ENCODE measurements at places on chromosomes 7 and 10. TPM values are rescaled to one million over a fixed set of nuclear protein-coding genes. Genes with fewer than 3 reads are reported as not detected.

DNA sequence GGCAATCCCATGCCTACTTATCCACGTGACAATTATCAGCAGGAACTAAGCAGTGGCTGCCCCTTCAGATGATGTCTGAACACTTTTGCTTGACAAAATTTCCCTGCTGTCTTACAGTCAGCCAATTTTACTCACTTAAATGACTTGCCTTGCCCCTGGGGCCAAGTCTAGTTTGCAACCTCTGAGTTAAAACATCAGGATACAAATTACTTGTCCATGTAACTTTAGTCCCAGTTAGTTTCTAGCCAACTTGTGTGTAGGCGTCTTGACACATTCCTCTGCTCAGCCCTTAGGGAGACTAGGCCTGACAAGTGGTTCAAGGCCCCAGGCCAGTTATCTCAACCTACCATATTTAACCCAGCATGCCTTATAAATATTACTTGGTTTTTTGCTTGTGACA lies 11.6 kb upstream of the TYSND1 start:
- DNase-seq: no peak

- no peak for DNase-seq
These were observed 62.6 kb downstream of the SH2D4B start for GRCh38 chr10:80600256-80600655.

PIP gene
- total RNA-seq: not detected

GSTO2 gene
- total RNA-seq: 0.95 TPM

- no peak for DNase-seq
These were observed 205.7 kb upstream of the IGFBP3 start for GRCh38 chr7:46126675-46127300.

TMEM140 gene
- total RNA-seq: 26.5 TPM

GRCh38 chr7:1501487-1502270 lies 2.5 kb downstream of the INTS1 start:
- no peak for DNase-seq

GRCh38 chr7:2480070-2480408 lies 3.8 kb upstream of the GRIFIN start:
- DNase-seq: no peak

CYP2C18 gene
- not detected for total RNA-seq

KLLN gene
- total RNA-seq: 0.31 TPM

DNA sequence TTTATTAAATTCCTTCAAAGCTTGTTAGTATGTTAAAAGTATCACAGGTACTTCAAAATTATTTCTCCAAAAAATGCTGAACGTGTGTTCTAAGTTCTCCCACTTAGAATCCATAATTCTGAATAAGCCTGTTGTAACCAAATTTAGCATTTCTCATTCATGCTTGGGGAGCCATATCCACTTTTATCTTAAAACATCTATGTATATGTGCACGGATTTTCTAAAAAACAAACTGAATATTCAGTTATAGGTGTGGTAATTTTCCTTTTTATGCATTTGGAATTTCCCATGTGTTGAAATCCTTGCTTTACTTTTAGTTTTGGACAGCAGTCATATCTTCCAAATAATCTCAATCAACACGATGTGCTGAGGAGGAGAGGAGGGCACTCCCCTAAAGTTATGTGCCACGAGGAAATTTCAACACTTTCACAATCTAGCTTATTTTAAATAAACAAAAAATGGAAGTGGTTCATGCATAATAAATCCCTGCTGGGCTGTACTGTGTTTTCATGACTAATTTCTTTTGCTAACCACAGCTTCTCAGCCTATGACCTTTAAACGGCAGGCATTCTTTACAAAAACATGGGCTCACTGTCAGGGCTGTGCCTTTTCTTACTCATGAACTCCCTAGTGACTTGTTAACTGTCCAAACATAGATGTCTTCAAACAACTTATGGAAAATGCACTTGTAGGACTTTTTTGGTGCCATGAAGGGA lies 380.3 kb upstream of the SEMA3C start:
- peak; percentile 89 for DNase-seq

CCT6A gene
- total RNA-seq: 221 TPM

DNA sequence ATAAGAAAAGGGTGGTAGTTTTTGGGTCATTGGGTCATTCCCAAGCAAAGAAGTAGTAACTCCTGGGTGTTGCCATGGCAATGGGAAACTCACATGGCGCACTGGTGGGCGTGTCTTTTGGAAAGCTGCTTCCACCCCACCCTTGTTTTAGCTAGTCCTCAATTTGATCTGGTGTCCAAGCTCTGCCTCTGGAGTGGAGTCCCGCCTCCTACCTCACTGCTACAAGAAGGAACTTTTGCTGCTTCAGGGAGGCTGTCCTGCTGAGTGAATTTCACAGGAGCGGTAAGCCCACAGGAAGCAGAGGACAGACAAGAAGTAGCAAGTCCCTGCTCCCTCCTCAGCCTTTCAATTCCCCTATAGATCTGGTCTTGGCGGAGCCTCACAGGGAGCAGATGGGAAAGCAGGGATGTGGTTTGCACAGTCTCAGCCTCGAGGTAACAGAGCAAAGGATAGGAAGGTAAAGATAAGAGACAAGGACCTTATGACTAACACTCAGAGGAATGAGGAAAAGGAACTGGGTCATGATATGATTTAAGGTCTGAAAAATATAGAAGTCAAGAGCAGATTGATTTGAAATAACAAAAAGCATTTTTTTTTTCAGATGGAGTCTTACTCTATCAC lies 700.3 kb downstream of the TNS3 start:
- DNase-seq: peak; percentile 29

ATOH7 gene
- total RNA-seq: not detected

Measured in endothelial cell of umbilical vein (primary cell).